CD4-positive, alpha-beta T cell treated with Interleukin-12 subunit alpha and Interleukin-12 subunit beta, for 1 hour (primary cell): ENCODE measurements at places on chromosomes 2 and 18.

- DNase-seq: no peak
Observed at GRCh38 chr2:203690117-203690431, 16.4 kb upstream of the CD28 start.

DNA sequence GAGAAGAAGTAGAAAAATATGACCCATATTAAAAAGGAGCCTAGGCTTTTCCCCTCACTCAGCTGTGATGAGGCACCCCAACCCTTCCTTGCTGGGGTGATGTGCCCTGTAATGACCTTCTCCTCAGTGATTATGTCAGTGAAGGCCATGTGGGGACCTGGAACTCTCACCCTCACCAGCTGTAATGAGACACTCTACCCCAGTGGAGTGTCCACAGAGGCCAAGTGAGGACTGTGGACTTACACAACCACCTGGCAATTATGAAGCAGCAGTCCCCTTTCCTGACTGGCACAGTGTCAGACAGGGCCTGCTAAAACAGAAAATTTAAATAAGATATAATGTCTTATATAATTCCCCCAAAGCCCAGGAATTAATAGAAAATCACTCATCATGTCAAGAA, 54.2 kb downstream of the SEMA4F start:
- no peak for DNase-seq

- DNase-seq: no peak
Observed at GRCh38 chr2:24429197-24430074, 61.6 kb upstream of the NCOA1 start.

DNA sequence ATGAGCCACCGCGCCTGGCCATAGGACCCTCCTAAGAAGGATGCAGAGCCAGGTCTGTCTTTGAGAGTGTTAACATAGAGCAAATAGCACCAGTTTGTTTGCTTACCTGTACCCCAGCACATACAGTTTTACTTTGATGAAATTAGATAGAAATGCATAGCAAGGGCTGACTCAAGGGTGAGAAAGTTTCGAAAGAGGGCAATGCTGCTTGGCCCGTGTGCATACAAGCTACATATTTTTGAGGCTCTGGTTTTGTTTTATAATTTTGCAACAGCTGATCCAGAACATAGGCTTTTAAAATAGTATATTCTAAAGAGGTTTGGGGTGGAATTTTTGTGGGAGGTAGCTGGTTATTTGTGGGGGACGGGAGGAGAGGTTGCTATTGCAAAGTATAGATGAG, 151.7 kb downstream of the MCFD2 start:
- no peak for DNase-seq

DNA sequence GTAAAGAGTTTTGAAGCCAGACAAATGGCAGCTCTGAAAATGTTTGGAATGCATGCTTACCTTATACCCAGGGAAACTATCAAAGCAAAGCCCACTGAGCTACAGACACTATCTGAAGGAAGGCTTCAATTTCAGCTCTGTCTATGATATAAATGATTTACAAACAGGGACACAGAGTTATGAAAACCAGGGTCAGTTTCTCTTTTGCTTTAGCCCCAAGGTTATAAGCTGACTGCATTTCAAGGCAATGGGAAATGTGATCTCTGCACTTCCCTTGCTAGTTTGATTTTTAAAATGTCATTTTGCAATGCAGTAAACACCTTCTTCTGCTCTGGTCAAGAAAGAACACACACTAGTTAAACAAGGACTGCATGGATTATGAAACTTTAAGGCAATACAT, 65.2 kb upstream of the CCDC195 start:
- DNase-seq: no peak

DNA sequence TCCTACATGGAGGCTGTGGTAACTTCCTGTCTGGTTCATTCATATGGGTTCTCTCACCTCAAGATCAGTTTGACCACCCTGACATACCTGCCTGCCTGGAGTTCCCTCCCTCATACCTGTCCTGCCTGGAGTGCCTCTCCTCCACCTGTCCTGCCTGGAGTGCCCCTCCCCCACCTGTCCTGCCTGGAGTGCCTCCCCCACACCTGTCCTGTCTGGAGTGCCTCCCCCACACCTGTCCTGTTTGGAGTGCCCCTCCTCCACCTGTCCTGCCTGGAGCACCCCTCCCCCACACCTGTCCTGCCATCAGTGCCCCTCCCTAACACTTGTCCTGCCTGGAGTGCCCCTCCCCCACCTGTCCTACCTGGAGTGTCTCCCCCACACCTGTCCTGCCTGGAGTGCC, 461.9 kb downstream of the PTPRM start:
- DNase-seq: no peak

GRCh38 chr18:23136326-23137096, 1.2 kb downstream of the CABLES1 start:
- DNase-seq: no peak

DNA sequence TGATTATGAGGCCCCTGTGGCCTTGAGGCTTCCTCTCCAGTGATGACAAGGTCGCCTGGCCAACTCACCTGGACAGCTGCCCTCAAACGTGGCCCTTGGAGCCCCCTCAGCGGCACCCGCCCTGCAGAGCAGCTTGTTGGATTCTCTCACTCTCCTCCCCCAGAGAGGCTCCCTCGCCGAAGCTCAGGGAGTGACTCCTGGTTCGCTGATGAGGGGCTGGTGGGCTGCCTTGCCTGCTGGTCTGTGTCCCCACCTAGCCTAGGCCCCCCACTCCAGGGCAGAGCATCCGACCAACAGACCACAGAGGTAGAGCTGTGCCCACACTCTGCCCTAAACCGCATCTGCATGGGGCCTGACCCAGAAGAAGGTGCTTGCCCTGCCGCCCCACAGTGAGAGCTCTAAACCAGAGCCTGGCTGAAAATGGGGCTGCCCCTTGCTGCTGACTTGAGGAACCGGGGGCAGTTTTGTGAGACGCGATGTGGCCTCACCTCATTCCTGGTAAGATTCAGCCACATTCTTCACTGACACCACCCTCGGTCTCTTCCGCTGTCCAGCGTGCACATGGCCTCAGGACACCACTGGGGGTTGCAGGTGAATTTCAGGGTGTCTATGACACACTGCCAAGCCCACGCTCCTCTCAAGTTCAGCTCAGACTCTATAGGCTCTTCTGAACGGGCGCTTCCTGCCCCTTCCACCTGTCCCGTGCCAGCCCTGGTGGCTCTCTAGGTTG, 131.6 kb downstream of the CABLES1 start:
- no peak for DNase-seq

DNA sequence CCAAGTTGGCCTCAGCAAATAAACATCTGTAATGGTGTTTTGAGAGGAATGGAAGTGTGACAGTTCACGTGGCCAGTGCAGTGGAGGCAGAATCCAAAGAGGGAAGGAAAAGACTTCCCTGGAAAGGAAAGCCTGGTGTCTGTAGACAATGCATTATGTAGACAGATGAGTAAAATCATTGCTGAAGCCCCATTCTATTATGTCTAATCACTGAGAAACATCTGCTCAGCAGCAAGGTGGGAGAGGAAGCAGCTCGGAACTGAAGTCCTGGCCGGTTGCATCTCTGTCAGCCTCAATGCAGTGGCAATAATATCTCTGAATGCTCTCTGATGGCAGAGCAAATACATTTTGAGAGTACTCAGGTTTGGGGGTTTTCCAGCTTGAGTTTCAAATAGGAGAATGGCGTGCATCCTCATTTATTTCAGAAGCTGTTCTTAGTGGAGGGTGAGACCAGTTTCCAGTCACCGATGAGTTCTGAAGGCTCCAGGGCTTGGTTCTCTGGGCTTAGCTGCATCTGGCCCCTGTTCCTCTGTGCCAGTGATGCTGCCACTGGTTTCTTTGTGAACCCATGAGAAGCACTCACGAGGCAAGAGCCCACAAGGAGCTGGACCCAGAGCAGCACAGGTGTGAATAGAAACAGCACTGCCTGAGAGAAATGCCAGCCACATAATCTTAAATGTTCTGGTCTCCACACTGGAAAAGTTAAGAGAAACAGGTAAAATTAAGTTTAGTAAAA, 63.3 kb downstream of the RPIA start:
- DNase-seq: no peak

- DNase-seq: no peak
Observed at GRCh38 chr2:56018267-56018666, 94.7 kb upstream of the EFEMP1 start.

DNA sequence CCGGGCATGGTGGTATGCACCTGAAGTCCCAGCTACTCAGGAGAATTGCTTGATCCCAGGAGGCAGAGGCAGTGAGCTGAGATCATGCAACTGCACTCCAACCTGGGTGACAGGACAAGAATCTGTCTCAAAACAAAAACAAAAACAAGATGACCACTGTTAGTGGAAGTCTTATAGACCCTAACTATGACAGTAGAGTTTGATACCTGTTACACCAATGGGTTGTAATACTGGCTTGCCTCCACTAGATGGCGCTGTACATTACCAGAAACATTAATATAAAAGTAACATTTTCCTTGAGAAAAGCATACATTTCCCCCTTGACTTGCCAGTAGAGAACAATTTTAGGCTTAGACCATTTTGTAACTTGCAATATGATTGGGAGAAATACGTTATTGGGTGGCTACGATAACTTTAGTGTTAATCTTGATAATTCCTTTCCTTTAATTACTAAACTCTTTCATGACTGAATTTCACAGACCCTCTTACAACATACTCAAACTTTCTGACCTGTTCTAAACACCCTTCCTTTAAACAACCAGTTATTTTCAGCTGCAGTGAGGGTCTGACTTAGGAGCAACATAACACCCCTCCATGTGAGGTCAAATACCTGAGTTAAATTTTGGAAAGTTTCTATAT, 19.5 kb downstream of the SLC25A52 start:
- peak; percentile 60 for DNase-seq

- no peak for DNase-seq
Observed at GRCh38 chr2:240301256-240301795, 134.1 kb upstream of the GPC1 start.
